ENCODE measurements at places on chromosomes 13 and 19.
A peak's percentile ranks its signal among the peaks of the same experiment; 100 is the strongest.

- H3K36me3 ChIP-seq = no peaks in the 10 kb centered on the region
- no peaks in the 10 kb centered on the region for H3K4me1 ChIP-seq
- DNase-seq = no peak
- no peaks in the 10 kb centered on the region for H3K27me3 ChIP-seq
- H3K4me3 ChIP-seq = no peak overlapping the region
Observed at GRCh38 chr13:27857282-27857681, 62.5 kb upstream of the PDX1 start.

DNA sequence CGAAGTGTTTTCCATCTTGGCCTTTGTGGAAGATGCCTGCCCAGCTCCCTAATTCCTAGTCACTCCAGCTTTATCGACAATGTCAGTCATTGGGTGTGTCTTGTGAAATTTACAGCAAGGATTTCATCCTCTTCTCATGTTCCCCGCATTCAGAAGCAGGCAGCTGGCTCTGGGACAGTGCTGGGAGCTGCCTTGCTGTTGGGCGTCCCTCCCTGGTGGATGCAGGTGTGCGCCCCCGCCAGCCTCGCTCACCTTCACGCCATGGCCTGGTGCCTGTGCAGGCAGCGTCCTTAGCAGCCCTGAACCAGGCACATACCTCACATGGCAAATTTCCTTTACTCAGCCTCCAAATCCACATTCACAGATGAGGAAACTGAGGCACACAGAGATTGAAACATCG is 39.7 kb upstream of the TFDP1 start:
- no peak overlapping the region for H3K4me3 ChIP-seq
- H3K27ac ChIP-seq = peak overlapping the region; percentile 82
- no peak for DNase-seq
- peaks cover 2% of the 10 kb centered on the region for H3K36me3 ChIP-seq

- no peak overlapping the region for H3K4me3 ChIP-seq
- no peaks in the 10 kb centered on the region for H3K4me1 ChIP-seq
- no peak for DNase-seq
- H3K27me3 ChIP-seq = no peaks in the 10 kb centered on the region
- H3K36me3 ChIP-seq = no peaks in the 10 kb centered on the region
Observed at GRCh38 chr13:103213152-103213551, 146.9 kb upstream of the SLC10A2 start.

DNA sequence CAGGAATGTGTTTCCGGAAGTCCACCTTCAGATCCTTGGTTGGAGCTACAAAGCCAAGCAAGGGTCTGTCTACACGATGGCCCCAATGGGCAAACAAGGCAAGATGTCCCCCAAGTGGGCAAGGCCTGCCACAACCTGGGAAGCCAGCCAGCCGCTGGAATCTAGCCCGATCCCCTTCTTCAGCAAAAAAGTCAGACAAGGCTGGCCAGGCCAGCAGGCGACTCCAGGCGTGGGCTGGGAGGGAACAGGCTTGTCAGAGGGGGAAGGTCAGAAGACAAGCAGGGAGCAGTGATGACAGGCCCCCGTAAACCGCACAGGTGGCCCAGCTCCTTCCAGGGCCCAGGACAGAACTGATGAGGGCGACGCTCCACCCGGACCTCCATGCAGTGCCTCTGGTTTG is 69.7 kb upstream of the WASF3 start:
- DNase-seq = no peak
- H3K4me1 ChIP-seq = no peaks in the 10 kb centered on the region

DNA sequence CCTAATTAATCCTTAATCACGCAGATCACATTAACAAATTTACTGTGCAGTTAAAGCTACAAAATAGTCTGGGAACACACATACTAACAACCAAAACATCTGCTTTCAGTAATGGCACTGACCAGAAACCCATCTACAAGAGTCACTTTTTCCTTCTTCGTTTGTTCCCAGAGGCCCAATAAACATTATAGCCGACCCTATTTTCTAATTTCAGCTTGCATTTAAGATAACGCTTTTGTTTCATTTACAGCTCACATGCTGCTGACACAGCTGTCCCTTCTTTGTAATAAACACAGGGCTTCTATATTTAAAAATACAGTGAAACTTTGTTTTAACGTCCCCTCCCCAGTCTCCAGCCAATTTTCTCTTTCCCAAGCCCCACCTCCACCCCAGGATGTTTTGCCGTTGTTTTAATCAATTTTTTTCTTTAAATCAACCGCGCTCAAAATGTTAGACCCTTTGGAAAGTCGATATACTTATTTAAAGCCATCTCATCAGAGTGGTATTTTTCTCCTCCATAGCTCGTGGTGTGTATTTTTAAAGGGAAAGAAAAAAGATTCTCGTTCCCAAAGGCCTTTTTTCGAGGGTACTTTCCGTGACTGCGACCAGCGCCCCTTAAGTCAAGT is 1.7 kb upstream of the WBP4 start:
- no peaks in the 10 kb centered on the region for H3K36me3 ChIP-seq
- H3K27me3 ChIP-seq = no peaks in the 10 kb centered on the region
- H3K4me1 ChIP-seq = peaks cover 54% of the 10 kb centered on the region
- peak overlapping the region; percentile 96 for H3K4me3 ChIP-seq

GRCh38 chr13:23182142-23182541 is 1.4 kb downstream of the SGCG start:
- no peak for DNase-seq
- no peaks in the 10 kb centered on the region for H3K36me3 ChIP-seq
- H3K27me3 ChIP-seq = no peaks in the 10 kb centered on the region
- H3K4me3 ChIP-seq = no peak overlapping the region
- H3K4me1 ChIP-seq = no peaks in the 10 kb centered on the region
- no peak overlapping the region for H3K27ac ChIP-seq

DNA sequence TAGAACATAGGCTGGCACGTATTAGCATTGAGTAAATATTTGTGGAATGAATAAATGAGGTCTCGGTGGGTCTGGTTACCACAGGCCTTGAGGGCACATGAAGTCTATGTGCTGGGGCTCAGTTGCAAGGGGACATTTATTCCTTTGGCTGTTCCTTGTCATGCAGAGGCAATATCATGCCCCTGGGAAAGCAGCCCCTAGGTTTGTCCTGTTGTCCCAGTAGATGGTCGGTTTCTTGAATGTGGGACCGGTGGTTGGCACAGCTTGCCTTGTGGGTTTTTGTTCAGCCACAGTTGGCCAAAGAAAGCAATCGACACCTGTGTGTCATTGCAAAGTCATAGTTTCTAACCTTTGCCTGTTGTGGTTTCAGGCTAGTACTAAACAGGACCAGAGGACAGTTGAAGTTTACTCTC is 24.7 kb upstream of the GPR183 start:
- H3K36me3 ChIP-seq = no peaks in the 10 kb centered on the region
- H3K27ac ChIP-seq = no peak overlapping the region
- H3K4me1 ChIP-seq = no peaks in the 10 kb centered on the region

DNA sequence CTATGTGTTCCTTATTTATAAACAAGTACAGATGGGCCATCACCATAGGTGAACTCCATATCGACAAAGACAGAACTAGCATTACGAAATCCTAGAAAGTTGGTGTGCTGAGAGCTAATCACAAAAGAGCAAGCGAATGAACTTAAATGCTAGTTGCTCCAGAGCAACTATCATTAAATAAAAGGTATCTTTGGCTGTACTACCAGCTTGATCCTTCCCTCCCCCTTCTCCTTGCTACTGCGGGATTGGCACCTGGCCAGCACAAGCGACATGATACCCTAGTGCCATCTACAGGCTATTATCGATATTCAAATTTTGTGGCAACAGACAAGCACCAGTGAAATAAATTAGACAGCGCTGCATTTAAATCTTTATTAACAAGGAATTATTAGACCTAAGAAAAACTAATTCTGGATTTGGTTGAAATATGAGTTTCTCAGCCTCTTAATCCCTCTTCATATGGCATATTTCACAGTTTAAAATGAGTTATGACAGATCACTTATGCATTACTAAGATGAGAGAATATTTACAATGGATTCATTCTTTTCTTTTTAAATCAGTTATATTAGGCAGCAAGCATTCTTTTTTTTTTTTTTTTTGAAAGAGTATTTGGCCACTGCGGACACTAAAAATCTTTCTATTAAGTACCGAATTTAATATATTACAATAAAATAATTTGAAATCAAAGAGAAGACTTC is 5.8 kb downstream of the PCDH9 start:
- H3K27me3 ChIP-seq = no peaks in the 10 kb centered on the region
- no peaks in the 10 kb centered on the region for H3K4me1 ChIP-seq
- no peak overlapping the region for H3K27ac ChIP-seq
- H3K36me3 ChIP-seq = no peaks in the 10 kb centered on the region

- no peak overlapping the region for H3K4me3 ChIP-seq
- H3K4me1 ChIP-seq = peaks cover 40% of the 10 kb centered on the region
- no peaks in the 10 kb centered on the region for H3K36me3 ChIP-seq
Observed at GRCh38 chr19:55585658-55586339, 5.2 kb upstream of the ZNF579 start.

- peaks cover 6% of the 10 kb centered on the region for H3K4me1 ChIP-seq
- peaks cover 4% of the 10 kb centered on the region for H3K36me3 ChIP-seq
- no peak for DNase-seq
- H3K27me3 ChIP-seq = no peaks in the 10 kb centered on the region
- H3K4me3 ChIP-seq = no peak overlapping the region
- no peak overlapping the region for H3K27ac ChIP-seq
Observed at GRCh38 chr13:29767006-29767405, 83.4 kb downstream of the UBL3 start.

- no peak for DNase-seq
- no peak overlapping the region for H3K4me3 ChIP-seq
- no peaks in the 10 kb centered on the region for H3K27me3 ChIP-seq
- peak overlapping the region; percentile 53 for H3K27ac ChIP-seq
- H3K4me1 ChIP-seq = peaks cover 25% of the 10 kb centered on the region
Observed at GRCh38 chr19:46133777-46134241, 9.3 kb upstream of the IGFL3 start.

DNA sequence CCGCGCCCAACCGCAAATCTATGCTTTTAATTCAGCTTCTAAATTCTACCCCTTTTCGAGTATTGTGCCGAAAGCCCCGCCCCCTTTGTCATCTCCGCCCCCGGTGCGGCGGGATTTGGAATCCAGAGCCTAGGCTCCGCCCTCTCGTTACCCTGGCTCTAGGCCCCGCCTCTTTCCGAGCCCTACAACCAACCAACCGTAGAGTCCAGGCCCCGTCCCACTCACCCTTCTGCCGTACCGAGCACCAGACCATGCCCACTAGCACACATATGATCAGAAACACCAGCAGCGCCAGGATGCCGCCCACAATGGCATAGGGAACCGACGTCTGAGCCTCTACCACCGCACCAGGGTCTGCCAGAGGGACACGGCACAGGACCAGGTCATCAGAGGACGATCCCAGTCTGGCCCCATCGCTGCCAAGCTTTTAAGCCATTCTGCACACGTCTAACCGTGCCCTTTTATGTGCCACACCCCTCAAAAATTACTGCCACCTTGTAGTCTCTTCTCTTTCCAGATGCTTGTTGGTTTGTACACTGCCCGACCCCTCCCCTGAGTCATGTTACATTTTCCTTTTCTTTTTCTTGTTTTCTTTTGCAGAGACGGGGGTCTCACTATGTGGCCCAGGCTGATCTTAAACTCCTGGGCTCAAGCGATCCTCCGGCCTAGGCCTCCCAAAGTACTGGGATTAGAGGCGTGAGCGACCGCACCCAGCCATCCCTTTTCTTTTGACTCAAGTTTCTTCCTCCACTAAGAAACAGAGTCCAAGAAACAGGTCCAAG is 4.7 kb upstream of the ZNF428 start:
- H3K4me3 ChIP-seq = no peak overlapping the region
- no peak overlapping the region for H3K27ac ChIP-seq

Data from body of pancreas (tissue), 4 donors.